Testis (tissue), 5 donors: ENCODE measurements at places on chromosomes 5 and 9. TPM values are rescaled to one million over a fixed set of nuclear protein-coding genes. Genes with fewer than 3 reads are reported as not detected.

CDH12 gene
- total RNA-seq = 0.87 TPM

GRM6 gene
- total RNA-seq = 0.47 TPM

ZFAND5 gene
- 314 TPM for total RNA-seq

FPGS gene
- total RNA-seq = 99.3 TPM

PALM2AKAP2 gene
- 0.87 TPM for total RNA-seq

MTX3 gene
- total RNA-seq = 17.5 TPM

SPAAR gene
- total RNA-seq = 69.8 TPM

NRARP gene
- 14.4 TPM for total RNA-seq

SHB gene
- 21.2 TPM for total RNA-seq

ABLIM3 gene
- 5.6 TPM for total RNA-seq

CFAP157 gene
- total RNA-seq = 26.5 TPM

PIP5K1B gene
- 66.9 TPM for total RNA-seq

CD74 gene
- 137 TPM for total RNA-seq

MGAT1 gene
- total RNA-seq = 95.8 TPM

CSF1R gene
- 4.3 TPM for total RNA-seq

PCDHB12 gene
- 6.1 TPM for total RNA-seq

COMMD10 gene
- 36.1 TPM for total RNA-seq

CTXN3 gene
- total RNA-seq = 0.24 TPM

ERAP2 gene
- total RNA-seq = 4.0 TPM

DRD1 gene
- total RNA-seq = 0.06 TPM

PCDH12 gene
- 0.31 TPM for total RNA-seq

MCC gene
- total RNA-seq = 23.7 TPM

SLC6A18 gene
- total RNA-seq = not detected

CAMK2A gene
- 0.24 TPM for total RNA-seq

SARDH gene
- total RNA-seq = 5.1 TPM

COX7C gene
- 258 TPM for total RNA-seq

ZNF483 gene
- 25.1 TPM for total RNA-seq

SGCD gene
- 2.8 TPM for total RNA-seq

ZNF454 gene
- total RNA-seq = 8.9 TPM

STING1 gene
- total RNA-seq = 14.2 TPM
